ENCODE measurements at places on chromosomes 2 and 18.

DNA sequence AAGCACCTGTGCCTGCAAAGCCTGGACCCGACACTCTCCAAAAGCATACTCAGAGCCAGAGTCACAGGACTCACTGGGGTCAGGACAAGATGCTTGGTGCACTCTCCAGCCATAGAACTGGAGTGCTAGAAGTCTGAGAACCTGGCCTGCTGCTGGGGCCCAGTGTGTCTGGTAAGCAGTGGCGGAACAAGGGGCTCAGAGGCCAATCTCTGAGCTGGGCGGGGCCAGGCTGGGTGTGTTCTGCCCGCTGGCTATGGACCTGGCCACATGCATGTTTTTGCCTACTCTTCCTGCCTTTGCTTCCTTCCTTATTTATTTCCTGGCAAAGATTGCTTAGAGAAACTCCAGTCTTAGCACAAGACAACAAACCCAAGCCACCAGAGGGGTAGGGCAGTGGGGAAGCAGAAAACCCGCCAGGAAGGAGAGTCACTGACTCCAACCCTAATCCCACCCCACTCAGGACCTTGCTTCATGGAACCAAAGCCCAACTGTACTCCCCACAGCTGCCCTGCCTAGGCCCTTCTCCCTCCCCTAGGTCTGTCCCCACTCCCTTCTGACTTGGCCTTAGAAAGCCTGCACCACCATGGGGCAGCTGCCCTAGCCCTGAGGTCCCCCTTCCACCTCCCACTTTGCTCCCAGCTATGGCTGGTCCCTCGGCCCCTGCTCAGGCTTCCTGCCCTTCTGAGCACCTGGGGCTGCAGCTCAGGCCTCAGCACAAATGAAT lies 315.5 kb downstream of the CELF4 start:
- no peak for DNase-seq

GRCh38 chr2:191601060-191601459 lies 76.9 kb upstream of the NABP1 start:
- DNase-seq = no peak

DNA sequence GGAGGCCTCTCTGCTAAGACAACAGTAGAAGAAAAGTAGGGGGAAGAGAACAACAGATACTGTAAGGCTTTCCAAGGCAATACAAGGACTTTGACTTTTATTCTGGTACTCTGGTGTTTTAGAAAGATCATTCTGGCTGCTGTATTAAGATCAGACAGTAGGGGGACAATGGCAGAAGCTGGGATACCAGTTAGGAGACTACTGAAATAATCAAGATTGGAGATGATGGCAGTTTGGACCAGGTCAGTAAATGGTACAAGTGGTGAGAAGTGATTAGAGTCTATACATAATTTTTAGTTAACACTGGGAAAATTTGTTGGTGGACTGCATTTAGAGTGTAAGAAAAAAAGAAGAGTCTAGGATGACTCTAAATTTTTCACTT lies 139.7 kb downstream of the ROCK1 start:
- DNase-seq = no peak

DNA sequence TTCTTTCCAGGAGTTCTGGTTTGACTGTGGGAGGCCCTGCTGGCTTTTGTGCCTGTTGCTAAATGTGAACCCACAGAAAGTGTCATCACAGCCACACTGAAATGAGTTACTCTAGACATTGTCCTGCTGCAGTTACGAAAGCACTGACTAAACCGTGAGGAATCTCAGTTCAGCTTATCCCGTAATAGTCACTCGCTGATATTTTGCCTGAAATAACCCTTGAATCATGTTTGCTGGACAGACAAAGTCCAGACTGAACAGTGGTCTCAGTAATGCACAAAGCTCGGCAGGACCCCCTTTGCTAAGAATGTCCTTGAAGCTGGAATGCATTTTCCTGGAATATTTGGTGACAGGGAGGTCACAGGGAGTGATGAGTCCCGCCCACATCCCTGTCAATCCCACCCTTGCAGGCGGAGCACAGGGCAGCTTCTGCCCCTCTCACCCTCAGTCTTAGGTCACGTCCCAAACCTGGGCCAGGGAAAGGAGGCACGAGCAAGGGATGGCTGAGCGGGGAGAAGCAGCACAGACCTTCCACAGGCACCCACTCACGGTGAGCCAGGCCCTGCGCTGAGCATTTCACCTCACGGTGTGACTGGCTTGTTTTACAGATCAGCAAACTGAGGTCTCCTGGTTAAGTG lies 53.4 kb downstream of the ADI1 start:
- DNase-seq = no peak

GRCh38 chr2:228602288-228602687 lies 420.8 kb upstream of the SPHKAP start:
- no peak for DNase-seq

DNA sequence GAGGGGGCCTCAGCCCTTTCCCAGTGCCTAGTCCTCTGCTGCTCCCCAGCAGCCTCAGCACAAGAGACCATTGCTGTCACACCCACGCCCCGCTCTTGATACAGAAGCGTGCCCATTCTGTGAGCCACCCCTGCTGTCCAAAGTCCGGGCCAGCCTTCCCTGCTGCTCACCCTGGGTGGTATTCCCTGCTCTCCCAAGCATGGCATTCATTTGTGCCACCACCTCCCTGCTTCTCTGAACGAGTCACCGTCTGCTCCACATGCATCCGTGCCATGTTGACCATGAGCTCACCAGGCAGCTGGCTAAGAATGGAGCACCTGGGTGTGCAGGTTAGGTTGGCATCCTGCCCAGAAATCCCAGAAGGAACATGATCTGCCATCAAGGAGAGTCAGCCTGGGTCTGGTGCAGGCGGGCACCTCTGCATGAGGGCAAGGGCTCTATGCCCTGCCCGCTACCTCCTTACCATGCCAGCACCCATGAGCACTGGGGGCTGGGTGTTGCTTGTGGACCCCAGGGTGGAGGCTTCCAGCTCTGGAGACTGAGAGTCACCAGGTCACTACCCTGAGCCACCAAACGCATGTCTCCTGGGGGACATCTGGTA lies 63.0 kb downstream of the TWIST2 start:
- no peak for DNase-seq
